Heart left ventricle (tissue), 16 donors: ENCODE measurements at places on chromosomes 2 and 18.

DNA sequence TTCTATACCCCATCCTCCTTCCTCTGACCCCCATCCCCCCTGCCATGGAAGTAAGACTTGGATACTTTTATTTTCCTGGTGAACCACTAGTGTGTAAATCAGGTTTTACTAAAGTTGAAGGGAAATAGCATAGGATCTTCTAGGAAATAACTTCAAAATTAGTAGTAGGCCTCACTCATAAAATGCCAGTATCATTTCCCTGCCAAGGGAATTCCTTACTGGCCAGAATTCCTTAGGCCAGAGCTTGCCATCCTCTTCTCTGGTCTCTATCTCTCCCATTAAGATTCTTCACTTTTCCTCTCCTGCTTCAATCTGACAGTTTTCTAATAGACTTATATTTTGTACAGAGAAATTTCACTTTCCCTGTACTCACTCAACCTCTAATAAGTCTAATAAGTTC lies 322.8 kb upstream of the TANK start:
- H3K27me3 ChIP-seq, result no peaks in the 10 kb centered on the region
- DNase-seq, result no peak
- no peaks in the 10 kb centered on the region for H3K4me1 ChIP-seq
- H3K4me3 ChIP-seq, result no peak overlapping the region
- no peaks in the 10 kb centered on the region for H3K36me3 ChIP-seq

- H3K4me1 ChIP-seq, result no peaks in the 10 kb centered on the region
- H3K27me3 ChIP-seq, result no peaks in the 10 kb centered on the region
- DNase-seq, result no peak
- no peaks in the 10 kb centered on the region for H3K36me3 ChIP-seq
- no peak overlapping the region for H3K27ac ChIP-seq
Measured at GRCh38 chr2:23622966-23623675, 238.1 kb downstream of the KLHL29 start.

DNA sequence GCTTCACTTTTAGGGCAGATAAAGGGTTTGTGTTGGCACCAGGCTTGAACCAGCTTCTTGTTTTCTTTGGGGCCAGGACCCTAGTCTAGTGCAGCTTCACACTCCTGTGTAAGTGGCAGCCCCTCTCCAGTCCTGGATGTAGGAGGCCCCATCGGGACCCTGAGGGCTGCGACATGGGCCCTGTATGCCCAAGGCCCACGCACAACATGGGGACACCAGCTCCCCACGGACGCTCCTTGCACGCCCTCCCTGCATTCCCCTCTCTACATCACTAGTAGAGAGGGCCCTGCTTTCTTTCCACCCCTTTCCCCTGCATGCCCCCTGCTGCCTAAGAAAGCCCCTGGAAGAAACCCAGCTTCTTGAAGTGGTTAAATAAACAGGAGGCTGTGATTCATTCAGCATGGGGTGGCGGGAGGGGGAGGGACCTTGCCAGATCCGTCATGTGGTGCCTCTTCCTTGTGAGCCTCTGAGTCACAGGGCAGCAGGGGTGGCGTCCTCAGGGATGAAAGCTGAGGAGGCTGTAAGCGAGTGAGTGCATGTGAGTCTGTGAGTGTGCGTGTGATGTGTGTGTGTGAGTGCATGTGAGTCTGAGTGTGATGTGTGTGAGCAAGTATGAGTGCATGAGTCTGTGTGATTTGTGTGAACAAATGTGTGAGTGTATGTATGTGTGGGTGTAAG lies 42.5 kb downstream of the COPS8 start:
- no peak overlapping the region for H3K4me3 ChIP-seq
- peaks cover 12% of the 10 kb centered on the region for H3K4me1 ChIP-seq
- no peaks in the 10 kb centered on the region for H3K27me3 ChIP-seq
- peak; percentile 88 for DNase-seq
- H3K36me3 ChIP-seq, result no peaks in the 10 kb centered on the region
- peak overlapping the region; percentile 11 for H3K27ac ChIP-seq

GRCh38 chr18:70373042-70373519 lies 84.2 kb downstream of the SOCS6 start:
- H3K36me3 ChIP-seq, result no peaks in the 10 kb centered on the region
- H3K4me1 ChIP-seq, result no peaks in the 10 kb centered on the region
- no peak for DNase-seq
- H3K27ac ChIP-seq, result no peak overlapping the region
- H3K4me3 ChIP-seq, result no peak overlapping the region
- no peaks in the 10 kb centered on the region for H3K27me3 ChIP-seq
